ENCODE measurements at places on chromosomes 3 and 15. TPM values are rescaled to one million over a fixed set of nuclear protein-coding genes. Genes with fewer than 3 reads are reported as not detected.

- no peak for DNase-seq
- no peak overlapping the region for H3K4me3 ChIP-seq
- H3K36me3 ChIP-seq = no peaks in the 10 kb centered on the region
- no peak overlapping the region for H3K27ac ChIP-seq
- no peaks in the 10 kb centered on the region for H3K4me1 ChIP-seq
- no peaks in the 10 kb centered on the region for H3K27me3 ChIP-seq
Measured at GRCh38 chr3:118810499-118811035, 224.1 kb downstream of the IGSF11 start.

CAPN3 gene
- 9.1 TPM for total RNA-seq

DNA sequence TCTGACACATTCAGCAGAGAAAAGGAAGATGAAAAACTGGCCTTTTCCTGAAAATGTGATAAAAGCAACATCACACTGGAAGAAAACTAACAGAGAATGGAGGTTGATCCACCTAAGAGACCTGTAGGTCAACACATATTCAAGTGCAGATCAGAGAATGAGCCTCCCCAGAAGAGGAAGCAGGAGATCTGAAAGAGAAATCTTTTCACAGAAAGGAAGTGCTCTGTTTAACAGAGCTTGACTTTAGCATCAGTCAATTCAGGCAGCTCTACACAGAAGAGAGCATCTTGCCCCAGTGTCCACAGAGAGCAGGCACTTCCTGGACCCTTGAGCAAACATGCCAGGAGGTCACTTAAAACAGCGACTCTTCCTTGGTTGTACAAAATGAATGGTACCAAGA, 655.4 kb upstream of the GBE1 start:
- no peak for DNase-seq
- H3K36me3 ChIP-seq = no peaks in the 10 kb centered on the region
- no peaks in the 10 kb centered on the region for H3K4me1 ChIP-seq
- H3K27ac ChIP-seq = no peak overlapping the region
- H3K4me3 ChIP-seq = no peak overlapping the region
- H3K27me3 ChIP-seq = no peaks in the 10 kb centered on the region

GRCh38 chr15:83118291-83118827, 10.9 kb downstream of the TM6SF1 start:
- H3K4me1 ChIP-seq = no peaks in the 10 kb centered on the region
- no peaks in the 10 kb centered on the region for H3K27me3 ChIP-seq
- H3K27ac ChIP-seq = no peak overlapping the region
- DNase-seq = no peak
- no peaks in the 10 kb centered on the region for H3K36me3 ChIP-seq
- no peak overlapping the region for H3K4me3 ChIP-seq

- H3K4me1 ChIP-seq = no peaks in the 10 kb centered on the region
- no peaks in the 10 kb centered on the region for H3K36me3 ChIP-seq
- no peaks in the 10 kb centered on the region for H3K27me3 ChIP-seq
- H3K4me3 ChIP-seq = no peak overlapping the region
Measured at GRCh38 chr15:66883284-66883911, 181.4 kb downstream of the SMAD6 start.

DNA sequence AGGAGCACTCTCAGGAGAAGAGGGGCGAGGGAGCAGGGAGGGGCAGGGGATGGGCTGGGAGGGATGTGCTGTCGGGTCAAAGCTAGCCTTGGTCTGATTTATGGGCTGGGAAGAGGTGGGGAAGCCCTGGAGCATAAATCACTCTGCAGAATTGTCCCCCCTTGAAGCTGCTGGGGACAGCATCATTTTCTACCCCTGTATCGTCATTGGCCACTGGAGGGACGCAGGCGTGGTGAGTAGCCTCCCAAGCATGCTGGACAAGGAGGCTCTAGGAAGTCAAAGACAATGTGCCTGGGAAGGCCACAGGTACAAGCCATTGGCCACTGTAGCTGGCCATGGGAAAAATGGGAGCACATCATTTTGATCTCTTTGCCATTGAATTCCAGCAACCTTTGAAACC, 175.5 kb upstream of the CTDSPL start:
- no peak overlapping the region for H3K4me3 ChIP-seq
- no peak overlapping the region for H3K27ac ChIP-seq
- DNase-seq = no peak
- H3K36me3 ChIP-seq = no peaks in the 10 kb centered on the region
- H3K4me1 ChIP-seq = no peaks in the 10 kb centered on the region
- H3K27me3 ChIP-seq = no peaks in the 10 kb centered on the region

- no peaks in the 10 kb centered on the region for H3K4me1 ChIP-seq
- H3K36me3 ChIP-seq = no peaks in the 10 kb centered on the region
- H3K27ac ChIP-seq = peak overlapping the region; percentile 28
- H3K27me3 ChIP-seq = no peaks in the 10 kb centered on the region
Measured at GRCh38 chr3:12353796-12354525, 65.1 kb downstream of the PPARG start.

DNA sequence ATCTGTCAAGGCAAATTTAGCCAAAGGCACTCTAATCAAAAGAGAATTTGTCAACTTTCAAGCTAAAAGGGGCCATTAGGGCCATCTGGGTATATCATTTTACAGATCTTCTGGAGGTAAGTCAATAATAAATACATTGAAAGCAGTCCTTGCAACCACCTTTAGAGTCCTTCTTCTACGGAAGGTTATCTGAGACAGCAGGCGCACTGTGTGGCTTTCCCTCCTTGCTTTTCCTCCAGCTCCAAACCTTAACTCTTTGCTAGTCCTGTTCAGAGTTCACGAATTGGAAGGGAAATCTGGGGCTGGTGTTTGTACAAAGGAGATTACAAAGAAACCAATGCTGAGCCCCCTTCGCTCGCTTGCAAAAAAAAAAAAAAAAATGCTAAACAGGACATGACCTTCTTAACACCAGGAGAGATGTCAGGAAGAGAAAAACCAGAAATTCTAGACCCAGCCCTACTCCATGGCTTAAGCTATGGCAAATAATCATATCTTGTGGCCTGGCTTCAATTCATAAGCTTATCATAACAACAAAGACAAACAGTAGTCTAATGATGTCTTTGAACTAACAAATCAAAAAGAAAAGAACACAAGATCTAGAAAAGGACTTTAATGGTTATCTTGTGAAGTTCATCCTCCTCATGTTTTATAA, 215.7 kb downstream of the STT3B start:
- H3K36me3 ChIP-seq = no peaks in the 10 kb centered on the region
- DNase-seq = no peak
- H3K27me3 ChIP-seq = no peaks in the 10 kb centered on the region
- no peak overlapping the region for H3K27ac ChIP-seq
- no peak overlapping the region for H3K4me3 ChIP-seq

GRCh38 chr15:74278207-74278606, 42.1 kb downstream of the CCDC33 start:
- H3K36me3 ChIP-seq = no peaks in the 10 kb centered on the region
- no peaks in the 10 kb centered on the region for H3K4me1 ChIP-seq
- no peak overlapping the region for H3K4me3 ChIP-seq
- no peaks in the 10 kb centered on the region for H3K27me3 ChIP-seq

DNA sequence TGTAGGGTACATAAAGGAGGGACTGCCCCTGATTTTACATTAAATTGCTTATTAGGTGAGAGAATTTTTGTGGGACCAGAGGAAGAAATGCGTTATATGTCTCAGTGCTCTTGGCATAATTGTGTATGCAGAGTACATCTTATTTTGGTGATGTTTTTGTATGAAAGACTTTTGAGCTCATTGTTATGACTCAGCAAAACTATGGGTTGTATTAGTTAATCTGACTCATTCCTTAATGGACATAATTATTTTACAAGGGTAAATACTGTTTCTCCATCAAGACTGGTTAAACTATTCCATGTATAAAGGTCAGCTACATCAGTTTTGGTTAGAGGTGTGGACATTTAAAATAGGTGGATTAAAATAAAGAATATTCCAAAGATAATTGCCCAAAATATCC, 156.8 kb downstream of the ALCAM start:
- no peak overlapping the region for H3K27ac ChIP-seq
- no peak overlapping the region for H3K4me3 ChIP-seq
- no peaks in the 10 kb centered on the region for H3K36me3 ChIP-seq
- no peak for DNase-seq
- H3K27me3 ChIP-seq = no peaks in the 10 kb centered on the region

DNA sequence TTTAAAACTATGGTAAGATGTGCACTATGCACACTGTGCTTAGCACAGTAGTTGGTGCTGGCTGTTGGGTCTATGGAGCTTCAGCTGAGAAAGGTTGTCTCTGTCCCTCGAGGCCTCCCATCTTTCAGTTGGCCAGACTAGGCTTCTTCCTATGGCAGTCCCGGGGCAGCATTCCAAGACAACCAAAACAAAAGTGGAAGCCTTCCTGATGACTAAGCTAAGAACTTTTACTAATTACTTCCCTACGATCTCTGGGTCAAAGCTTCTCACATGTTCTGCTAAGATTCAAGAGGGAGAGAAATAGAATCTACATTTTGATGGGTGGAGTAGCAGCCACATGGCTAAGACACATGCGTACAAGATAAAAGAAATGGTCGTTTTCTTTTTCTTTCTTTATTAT, 342.8 kb downstream of the TUSC7 start:
- H3K36me3 ChIP-seq = no peaks in the 10 kb centered on the region
- H3K4me1 ChIP-seq = no peaks in the 10 kb centered on the region
- no peak overlapping the region for H3K4me3 ChIP-seq

DNA sequence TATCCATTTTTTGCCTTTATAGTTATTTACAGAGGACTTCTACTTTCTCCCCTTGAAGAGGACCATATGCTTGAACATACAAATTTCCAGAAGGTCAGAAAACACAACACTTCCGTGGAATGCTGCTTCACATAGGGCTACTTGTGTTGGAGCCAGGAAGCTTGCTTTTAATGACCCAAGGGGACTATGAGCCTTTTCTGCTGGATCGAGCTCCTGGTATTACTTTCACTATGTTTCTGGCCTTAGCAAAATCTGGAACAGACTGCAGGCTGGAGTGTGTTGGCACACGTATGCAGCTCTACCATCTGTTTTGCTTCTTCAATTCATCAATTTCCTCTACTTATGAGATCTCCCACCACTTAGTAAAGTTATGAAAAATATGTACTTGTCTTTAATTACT, 69.3 kb upstream of the CBLB start:
- no peaks in the 10 kb centered on the region for H3K27me3 ChIP-seq
- peaks cover 3% of the 10 kb centered on the region for H3K4me1 ChIP-seq
- H3K27ac ChIP-seq = no peak overlapping the region
- H3K4me3 ChIP-seq = no peak overlapping the region
- DNase-seq = no peak

GRCh38 chr3:188353426-188353825, 199.5 kb downstream of the LPP start:
- no peaks in the 10 kb centered on the region for H3K27me3 ChIP-seq
- no peaks in the 10 kb centered on the region for H3K4me1 ChIP-seq
- no peak overlapping the region for H3K4me3 ChIP-seq
- no peak for DNase-seq

- H3K4me1 ChIP-seq = no peaks in the 10 kb centered on the region
- H3K36me3 ChIP-seq = no peaks in the 10 kb centered on the region
- DNase-seq = no peak
- H3K27ac ChIP-seq = no peak overlapping the region
- no peak overlapping the region for H3K4me3 ChIP-seq
- no peaks in the 10 kb centered on the region for H3K27me3 ChIP-seq
Measured at GRCh38 chr3:37707428-37708372, 154.0 kb upstream of the CTDSPL start.

DNA sequence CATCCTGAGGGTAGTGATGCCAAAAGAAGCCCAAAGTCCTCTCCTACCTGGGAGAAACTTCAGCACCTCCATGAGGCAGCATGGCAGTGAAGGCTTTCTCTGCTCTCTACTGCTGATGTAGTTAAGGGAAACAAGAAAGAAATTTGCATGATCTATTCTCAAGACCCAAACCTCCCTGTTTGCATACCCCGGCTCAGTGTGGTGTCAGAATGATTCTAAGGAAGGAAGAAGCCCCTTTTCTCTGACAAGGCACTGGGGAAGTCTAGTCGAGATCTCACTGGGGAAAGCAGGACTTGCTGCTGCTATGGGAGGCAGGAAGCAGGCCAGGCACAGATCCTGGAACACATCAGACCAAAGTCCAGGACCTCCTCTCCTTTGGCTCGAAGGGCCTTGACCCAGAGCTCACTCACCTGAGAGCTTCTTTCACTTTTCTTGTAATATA, 89.4 kb upstream of the ICE2 start:
- peaks cover 1% of the 10 kb centered on the region for H3K4me1 ChIP-seq
- DNase-seq = peak; percentile 61
- no peaks in the 10 kb centered on the region for H3K36me3 ChIP-seq
- H3K4me3 ChIP-seq = peak overlapping the region; percentile 9
- H3K27ac ChIP-seq = peak overlapping the region; percentile 37
- no peaks in the 10 kb centered on the region for H3K27me3 ChIP-seq

- no peak overlapping the region for H3K4me3 ChIP-seq
- no peak for DNase-seq
- peaks cover 7% of the 10 kb centered on the region for H3K4me1 ChIP-seq
- H3K36me3 ChIP-seq = no peaks in the 10 kb centered on the region
- no peaks in the 10 kb centered on the region for H3K27me3 ChIP-seq
Measured at GRCh38 chr15:50251638-50252182, 13.8 kb downstream of the HDC start.

GRCh38 chr15:40793216-40793989, 13.5 kb upstream of the ZFYVE19 start:
- H3K27ac ChIP-seq = peak overlapping the region; percentile 71
- H3K36me3 ChIP-seq = peaks cover 12% of the 10 kb centered on the region
- no peak for DNase-seq
- no peaks in the 10 kb centered on the region for H3K27me3 ChIP-seq
- no peaks in the 10 kb centered on the region for H3K4me1 ChIP-seq
- no peak overlapping the region for H3K4me3 ChIP-seq

DNA sequence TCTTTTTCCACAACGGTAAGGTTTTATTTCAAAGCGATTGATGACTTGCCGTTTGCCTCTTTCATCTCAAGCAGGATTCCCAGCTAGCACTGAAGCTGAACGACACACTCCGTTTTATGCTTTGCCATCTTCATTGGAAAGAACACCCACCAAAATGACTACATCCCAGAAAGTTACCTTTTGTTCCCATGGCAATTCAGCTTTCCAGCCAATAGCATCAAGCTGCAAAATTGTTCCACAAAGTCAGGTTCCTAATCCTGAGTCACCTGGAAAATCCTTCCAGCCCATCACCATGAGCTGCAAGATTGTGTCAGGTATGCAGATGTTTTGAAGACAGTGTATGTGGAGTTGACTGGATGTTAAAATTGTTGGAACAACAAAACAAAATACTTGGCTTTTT, 56.5 kb downstream of the YEATS2 start:
- H3K27ac ChIP-seq = no peak overlapping the region
- no peak overlapping the region for H3K4me3 ChIP-seq
- H3K36me3 ChIP-seq = no peaks in the 10 kb centered on the region
- DNase-seq = no peak

NGRN gene
- total RNA-seq = 48.7 TPM

DNA sequence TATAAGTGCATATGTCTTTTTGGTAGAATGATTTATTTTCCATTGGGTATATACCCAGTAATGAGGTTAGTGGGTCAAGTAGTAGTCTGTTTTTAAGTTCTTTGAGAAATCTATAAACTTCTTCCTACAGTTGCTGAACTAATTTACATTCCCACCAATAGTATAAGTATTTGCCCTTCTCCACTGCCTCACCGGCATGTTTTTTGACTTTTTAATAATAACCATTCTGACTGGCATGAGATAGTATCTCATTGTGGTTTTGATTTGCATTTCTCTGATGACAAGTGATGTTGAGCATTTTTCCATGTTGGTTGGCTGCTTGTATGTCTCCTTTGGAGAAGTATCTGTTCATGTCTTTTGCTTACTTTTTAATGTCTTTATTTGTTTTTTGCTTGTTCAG, 94.1 kb upstream of the TP63 start:
- no peak overlapping the region for H3K4me3 ChIP-seq
- H3K27me3 ChIP-seq = no peaks in the 10 kb centered on the region
- no peaks in the 10 kb centered on the region for H3K4me1 ChIP-seq

Measured in Peyer's patch (tissue), 4 donors.